GM19239 (cell line): ENCODE measurements at places on chromosomes 4 and X.

DNA sequence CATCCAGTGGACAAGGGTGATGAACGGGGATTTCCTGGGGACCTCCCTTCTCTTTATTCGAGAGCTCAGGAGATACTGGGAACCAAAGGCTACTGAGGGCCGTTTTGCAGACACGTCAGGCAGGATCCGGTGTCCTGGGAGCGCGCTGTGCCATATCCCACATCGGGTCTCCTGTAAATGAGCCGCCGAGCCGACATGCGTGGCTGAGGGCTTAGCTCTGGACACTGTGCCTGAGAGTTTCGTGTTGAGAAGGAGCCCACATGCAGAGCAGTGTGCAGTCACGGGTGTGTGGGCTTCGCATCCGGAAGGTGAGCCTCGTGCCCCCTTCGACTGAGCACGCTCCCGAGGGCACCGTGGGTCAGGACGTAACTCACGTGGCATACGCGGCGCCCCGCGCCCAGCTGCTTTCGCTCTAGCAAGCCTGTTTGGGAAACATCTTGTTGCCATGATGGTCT lies 28.5 kb upstream of the HGFAC start:
- no peak for DNase-seq

- no peak for DNase-seq
These were observed 24.0 kb upstream of the XIAP start for GRCh38 chrX:123835661-123836371.

GRCh38 chrX:133776072-133776471 lies 209.3 kb downstream of the GPC3 start:
- no peak for DNase-seq

GRCh38 chr4:105469736-105470135 lies 4.1 kb downstream of the PPA2 start:
- DNase-seq, result no peak

DNA sequence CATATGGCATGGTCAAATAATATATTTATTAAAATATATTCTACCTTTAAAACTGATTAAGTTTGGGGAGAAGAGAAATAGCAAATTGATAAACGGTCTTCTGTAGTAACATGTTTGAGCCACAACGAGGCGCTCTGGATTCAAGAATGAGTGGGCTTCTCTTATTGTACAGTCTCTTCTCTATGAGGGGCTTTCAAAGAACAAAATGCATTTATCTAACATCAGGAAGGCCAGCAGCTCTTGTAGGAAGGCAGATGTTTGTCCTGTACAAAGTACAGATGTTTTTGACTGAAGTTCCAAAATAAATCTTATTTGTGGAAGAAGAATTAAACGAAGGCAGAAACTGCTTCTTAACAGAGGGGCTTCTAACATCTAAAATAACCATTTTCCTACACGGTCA lies 153.6 kb downstream of the RASL11B start:
- DNase-seq, result no peak

- no peak for DNase-seq
These were observed 24.1 kb downstream of the SMIM43 start for GRCh38 chr4:121740796-121741409.

DNA sequence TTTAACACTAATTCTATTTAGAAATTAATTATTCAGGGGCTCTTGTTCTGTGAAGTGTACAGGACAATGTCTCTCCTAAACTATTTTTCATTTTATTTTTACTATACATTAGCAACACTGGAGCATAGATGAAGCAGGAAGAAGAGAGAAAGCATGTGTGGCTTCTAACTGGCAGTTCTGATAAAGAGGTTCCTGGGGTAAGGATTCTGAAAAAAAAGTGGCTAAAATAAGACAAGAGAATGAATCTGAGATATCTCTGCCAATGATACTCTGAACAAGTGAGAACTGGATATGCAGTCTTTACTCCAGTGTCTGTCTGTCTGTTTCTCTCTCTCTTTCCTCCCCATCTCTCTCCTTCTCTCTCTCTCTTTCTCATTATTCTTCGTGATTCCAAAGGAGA lies 125.9 kb downstream of the MAML3 start:
- DNase-seq, result no peak

- no peak for DNase-seq
These were observed 236.6 kb downstream of the RASL11B start for GRCh38 chr4:53098681-53099121.

DNA sequence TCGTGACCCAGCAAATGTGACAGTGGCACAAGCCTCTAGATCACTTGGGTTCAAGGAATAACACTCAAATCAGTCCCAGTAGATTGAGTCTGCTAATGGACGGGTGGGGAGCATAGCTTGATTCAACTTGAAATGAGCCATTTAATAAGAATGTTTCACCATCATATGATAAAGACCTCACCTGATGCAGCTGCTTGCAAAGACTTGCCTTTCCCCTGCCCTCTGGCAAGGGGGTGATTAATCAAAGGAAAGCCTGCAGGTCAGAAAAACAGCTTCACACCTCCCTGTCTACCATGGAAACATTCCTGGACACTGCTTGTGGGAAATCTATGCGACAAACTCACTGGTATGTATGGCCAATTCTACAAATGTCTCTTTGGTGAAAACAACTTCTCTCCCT lies 54.5 kb downstream of the CD99L2 start:
- no peak for DNase-seq

DNA sequence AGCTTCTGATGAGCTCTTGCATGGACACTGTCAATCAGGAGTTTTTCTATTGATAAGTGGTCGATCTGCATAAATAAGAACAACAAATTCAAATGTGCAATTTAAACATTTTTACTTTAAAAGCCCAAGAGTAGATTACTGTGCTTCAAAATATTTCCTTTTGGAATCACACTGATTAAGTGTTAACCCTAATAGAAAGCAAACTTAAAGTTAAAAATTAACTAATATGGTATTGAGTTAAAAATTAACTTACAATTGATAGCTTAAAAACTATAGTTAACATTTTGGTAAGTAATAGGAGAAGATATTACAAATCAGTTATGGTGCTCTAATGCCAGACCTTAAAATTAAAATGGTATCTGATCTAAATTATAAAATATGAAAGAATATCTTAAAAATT lies 25.9 kb downstream of the MED14 start:
- DNase-seq, result no peak

DNA sequence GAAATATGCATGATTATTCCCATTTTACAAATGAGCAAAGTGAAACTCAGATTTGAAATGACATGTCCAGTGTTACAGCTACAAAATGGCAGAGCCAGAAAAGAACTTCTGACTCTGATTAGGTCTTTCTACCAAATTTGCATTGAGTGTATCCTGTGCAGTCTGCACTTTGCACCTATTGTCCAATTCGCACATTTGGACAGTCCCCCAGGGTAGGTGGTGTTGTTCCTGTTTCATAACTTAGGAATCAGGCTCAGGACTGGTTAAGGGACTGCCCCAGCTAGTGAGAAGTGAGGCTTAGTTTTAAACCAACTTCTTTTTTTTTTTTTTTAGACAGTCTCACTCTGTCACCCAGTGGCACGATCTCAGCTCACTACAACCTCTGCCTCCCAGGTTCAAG lies 137.9 kb upstream of the NALF2 start:
- DNase-seq, result no peak

- DNase-seq, result no peak
These were observed 75.6 kb downstream of the MAML3 start for GRCh38 chr4:140078366-140078765.

- no peak for DNase-seq
These were observed 232.3 kb upstream of the RPS6KA3 start for GRCh38 chrX:20498851-20499635.

DNA sequence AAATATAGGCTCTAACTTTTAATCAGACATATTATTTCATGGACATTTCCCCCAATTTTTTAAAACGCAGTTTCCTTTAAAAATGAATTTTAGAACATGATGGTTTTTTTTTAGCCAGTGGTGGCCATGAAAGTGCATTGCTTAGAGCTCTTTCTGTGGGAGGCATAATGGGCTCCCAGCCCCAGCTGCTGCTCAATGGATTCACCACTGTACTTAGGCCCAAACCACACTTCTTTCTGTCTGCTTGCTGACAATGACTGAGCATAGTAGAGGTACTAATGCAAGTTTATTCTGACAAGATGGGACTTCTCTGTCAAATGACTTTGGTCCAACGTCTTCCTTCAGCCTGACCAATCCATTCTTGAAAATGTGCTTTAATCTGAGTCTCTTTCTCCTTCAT lies 400.2 kb upstream of the GRIA3 start:
- no peak for DNase-seq

GRCh38 chrX:120790552-120790951 lies 85.1 kb downstream of the CT47B1 start:
- no peak for DNase-seq

DNA sequence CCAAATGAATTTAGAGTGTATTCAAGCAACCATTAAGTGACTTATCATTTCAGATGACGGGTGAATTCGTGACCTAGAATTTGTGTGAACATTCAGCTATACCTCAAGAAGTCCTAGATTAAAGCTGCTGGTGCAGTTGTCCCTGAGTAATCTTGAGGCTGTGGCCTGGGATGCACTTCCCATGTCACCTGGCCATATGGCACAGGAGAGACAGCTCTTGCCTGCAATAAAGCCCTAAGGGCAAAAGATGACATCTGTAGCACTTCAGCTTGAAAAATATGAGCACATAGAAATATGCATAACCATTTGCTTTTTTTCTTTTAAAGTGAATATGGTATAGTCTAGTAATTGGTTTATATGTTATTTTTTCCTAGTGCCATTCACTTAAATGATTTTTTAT lies 125.8 kb downstream of the FHDC1 start:
- no peak for DNase-seq

- DNase-seq, result no peak
These were observed 44.2 kb downstream of the IRF2 start for GRCh38 chr4:184430163-184430562.
